NCI-H1930 (cell line): ENCODE measurements at places on chromosomes 7 and 10.

GRCh38 chr7:102874166-102874829 lies 38.5 kb upstream of the LRRC17 start:
- DNase-seq: no peak

DNA sequence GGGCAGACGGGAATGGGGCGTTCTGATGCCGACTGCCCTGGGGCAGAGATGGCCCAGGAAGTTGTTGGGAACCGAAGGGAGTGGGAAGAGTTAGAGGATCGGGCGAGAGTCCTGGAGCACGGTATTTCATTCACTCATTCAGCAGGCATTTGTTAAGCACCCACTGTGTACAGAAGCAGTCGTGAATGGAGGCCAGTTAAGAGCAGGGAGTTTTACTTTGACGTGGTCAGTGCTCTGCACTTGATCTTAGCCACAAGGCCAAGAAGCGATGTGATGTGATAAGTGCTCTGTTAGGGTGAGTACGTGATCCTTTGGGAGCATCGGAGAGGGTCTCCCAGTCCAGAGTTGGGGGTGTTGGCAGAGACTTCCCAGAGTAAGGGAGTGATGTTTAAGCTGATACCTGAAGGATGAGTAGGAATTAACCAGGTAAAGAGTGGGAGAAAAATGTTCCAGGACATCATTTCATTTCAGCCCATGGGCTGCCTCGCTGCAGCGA lies 890 bp downstream of the ZFYVE27 start:
- DNase-seq: no peak

GRCh38 chr7:103685646-103686045 lies 239.6 kb upstream of the SLC26A5 start:
- DNase-seq: no peak

GRCh38 chr10:110323503-110323902 lies 18.8 kb upstream of the SMNDC1 start:
- no peak for DNase-seq

- no peak for DNase-seq
Measured at GRCh38 chr7:154853727-154854095, 149.2 kb downstream of the PAXIP1 start.

DNA sequence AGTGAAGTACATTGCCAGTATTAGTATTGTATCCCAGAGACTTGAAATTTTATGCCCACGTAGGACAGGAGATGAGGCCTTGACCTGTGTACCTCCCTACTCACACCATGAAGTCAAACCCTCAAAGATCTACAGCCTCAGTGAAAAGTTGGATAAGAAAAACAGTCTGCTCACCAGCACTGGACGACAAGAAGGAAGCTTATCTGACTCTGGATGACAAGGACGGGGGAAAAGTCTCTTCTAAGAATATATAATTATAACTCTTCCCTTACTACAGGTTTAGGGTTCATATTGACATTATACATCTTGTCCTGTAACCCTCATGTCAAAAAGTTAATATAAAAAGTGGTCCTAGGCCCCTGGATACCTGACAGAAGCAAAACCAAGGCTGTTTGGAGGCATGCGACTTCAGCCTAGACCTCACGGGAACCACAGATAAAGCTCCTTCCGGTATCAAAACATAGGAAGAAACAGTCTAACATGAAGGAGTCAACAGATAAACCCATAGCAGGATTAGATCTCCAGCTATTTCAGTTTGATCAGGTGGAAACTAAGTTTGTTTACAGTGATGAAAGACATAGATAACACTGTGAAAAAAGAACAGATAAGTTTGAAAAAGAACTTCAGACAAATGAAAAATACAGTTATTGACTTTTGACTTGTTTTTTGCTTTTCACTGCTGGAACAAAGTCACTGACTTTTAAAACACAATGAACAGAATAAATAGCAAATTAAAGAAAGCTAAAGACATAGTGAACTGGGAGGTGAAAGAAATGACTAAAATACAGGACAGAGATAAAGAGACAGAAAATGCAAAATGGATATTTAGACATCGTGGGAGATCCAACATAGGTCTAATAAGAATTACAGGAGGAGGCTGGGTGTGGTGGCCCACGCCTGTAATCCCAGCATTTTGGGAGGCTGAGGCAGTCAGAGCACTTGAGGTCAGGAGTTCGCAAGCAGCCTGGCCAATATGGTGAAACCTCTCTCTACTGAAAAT lies 145.9 kb downstream of the PHTF2 start:
- DNase-seq: no peak

GRCh38 chr7:71804256-71804655 lies 607.9 kb downstream of the CALN1 start:
- DNase-seq: no peak

- no peak for DNase-seq
Measured at GRCh38 chr7:157284229-157285014, 52.4 kb upstream of the DNAJB6 start.

DNA sequence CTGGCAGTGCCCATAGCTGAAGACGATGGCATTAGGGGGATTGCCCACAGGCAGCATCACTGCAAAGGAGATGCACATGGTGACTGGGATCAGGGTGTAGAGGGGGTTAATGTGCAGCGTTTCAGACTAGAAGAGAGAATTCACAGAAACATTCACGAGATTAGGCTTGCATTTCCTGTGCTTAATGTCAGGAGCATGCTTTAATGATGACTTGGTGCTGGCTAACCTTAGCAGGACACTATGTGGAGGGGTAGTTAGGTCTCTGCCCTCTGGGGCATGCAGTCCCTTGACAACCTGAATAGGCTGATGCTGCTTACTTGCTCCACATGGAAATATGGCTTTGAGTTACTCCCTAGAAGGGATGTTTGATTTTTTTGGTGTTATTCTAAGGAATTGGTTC lies 21.8 kb downstream of the STMP1 start:
- no peak for DNase-seq

GRCh38 chr7:113122744-113123143 lies 4.4 kb upstream of the SMIM30 start:
- DNase-seq: no peak

DNA sequence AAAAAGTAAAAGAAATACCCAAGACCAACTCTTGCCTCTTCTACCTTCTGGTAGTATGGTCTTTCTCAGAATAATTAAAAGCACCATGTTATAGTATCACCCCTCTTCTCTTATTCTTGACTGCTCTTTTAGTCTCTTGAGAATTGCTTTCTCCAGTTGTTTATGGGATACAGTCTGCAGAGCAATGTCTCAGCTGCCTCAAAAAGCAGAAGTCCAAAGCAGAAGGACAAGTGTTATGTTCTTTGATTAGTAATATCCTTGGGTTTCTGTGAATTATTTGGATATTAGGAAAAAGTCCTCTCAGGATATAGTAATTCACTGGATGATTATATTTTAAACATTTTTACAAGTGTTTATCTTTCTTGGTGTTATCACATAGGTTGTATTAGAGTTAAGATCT lies 7.4 kb downstream of the TAS2R41 start:
- no peak for DNase-seq

GRCh38 chr10:126661356-126661755 lies 9.1 kb downstream of the C10orf90 start:
- no peak for DNase-seq

DNA sequence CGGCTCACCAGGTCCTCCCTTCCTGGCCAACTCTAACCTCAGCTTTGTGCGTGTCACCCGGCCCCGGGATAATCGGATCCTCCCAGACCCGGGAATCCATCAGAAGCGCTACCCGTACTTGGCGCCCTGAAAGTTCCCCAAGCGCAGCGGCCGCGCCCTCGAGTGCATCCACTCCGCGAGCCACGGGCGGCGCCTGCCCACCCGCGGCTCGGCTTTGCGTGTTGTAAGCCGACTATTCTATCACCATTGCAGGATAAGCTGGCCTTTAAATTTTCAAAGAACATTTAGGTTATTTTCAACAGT lies 35.7 kb upstream of the EBLN1 start:
- DNase-seq: no peak

DNA sequence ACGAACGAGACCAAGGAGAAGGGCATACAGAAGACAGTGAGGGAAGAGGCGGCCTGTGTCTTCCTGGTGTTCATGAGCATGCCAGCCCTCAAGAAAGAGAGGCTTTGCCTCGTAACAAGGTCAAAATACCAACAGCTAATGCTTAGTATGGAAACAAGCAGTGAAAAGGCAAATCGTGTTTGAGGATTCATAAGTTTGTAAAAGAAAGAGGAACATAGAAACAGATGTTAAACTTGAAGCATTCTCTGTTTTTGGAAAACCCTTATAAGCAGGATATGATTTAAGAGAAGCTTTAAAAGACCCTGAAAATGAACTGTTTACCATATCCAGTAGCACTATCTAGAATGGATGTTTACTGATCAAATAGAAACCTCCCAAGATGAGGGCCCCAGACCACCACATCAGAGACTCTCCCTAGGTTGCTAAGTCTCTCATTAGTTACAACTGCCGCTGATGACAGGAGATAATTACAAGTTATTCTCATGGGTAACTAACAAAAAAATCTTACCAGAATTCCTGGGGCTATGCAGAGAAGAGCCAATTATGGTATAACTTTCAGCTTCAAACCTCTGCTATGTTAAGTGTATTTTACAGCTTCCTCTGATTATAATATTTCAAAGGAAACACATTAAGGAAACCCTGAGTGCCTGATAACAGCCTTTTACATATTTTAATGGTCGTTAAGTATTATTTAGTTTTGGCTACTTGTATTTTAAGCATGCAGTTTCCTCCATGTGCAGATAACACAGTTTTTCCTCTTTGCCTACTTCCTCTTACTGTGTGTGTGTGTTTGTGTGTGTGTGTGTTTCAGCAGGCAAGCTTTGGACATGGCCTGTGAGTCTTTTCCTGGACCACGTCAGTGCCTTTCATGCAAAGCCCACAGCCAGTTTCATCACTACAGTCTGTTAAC lies 17.9 kb downstream of the JCAD start:
- no peak for DNase-seq

- DNase-seq: no peak
Measured at GRCh38 chr7:36034020-36034419, 119.0 kb upstream of the EEPD1 start.

GRCh38 chr7:142899661-142900060 lies 14.1 kb upstream of the TRPV6 start:
- no peak for DNase-seq

- no peak for DNase-seq
Measured at GRCh38 chr7:129391546-129392171, 42.6 kb upstream of the STRIP2 start.

DNA sequence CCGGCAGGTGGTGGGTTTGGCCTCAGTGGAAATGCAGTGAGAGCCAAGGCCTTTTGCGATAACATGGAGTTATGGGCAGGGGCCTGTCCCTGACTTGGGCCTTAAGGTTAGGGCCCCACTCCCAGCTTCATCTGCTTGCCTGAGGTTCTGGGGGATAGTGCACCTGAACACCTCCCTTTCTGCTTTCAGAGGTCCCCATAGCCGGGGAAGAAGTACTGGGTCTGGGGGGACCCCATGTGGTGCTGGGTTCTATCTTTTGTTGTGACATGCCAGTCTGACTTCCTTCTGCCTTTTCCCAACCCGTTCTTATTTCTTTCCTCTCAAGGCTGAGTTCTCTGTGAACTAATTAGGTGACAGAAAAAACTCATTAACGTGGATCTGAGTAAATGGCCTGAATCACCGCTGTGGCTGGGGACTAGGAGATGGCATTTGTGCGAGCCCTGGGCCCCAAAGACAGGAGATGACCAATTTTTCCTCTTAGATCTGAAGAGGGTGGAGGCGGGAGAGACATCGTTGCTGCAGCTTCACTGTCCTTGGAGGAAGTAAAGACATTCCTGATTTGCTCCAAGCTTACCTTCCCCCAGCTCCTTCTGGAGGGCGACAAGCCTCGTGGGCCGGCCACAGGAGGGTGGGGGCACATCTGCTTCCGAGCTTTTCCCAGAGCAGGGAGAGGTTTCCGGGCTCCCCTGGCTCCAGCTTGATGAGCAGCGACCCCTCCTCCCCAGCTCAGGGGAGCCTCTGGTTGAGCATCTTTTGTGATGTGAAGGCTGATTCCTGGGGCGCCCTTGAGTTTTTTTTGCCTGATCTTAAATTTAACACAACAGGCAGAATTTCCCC lies 2.0 kb downstream of the AGAP3 start:
- no peak for DNase-seq

GRCh38 chr7:124106575-124106974 lies 73.7 kb upstream of the TMEM229A start:
- no peak for DNase-seq

- no peak for DNase-seq
Measured at GRCh38 chr7:577741-578370, 58.2 kb upstream of the PDGFA start.
